ENCODE measurements at places on chromosomes 1 and 21.

DNA sequence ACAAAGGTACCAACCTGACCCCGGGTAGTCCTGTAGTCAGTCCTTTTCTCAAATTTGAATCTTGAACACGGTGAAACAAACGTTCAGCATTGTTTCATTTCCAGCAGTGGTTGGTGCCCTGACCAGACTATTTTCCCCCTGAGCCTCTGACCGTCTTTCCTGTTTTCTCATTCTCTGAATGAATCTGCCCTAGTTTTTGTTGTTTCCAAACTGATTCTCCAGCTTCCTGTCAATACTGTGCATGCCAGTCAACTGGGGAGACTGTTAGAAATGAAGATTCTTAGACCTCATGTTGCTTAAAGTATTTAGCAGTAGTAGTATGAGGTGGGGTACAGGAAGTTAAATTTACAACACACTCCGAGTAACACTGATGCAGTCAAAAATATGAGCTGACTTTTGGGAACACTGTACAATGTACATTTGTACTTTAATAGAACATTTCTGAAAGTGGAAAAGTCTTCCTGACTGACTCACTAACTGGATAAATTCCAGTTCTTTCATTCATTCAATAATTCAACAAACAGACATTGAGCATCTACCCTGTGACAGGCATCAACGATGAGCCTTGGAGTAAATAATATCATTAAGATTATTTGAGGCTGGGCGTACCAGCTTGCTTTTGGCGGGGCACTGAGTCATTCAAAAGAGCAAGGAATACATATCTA is 26.0 kb upstream of the ZRANB2 start:
- DNase-seq: no peak

GRCh38 chr21:34594566-34595234 is 20.2 kb downstream of the RCAN1 start:
- no peak for DNase-seq

DNA sequence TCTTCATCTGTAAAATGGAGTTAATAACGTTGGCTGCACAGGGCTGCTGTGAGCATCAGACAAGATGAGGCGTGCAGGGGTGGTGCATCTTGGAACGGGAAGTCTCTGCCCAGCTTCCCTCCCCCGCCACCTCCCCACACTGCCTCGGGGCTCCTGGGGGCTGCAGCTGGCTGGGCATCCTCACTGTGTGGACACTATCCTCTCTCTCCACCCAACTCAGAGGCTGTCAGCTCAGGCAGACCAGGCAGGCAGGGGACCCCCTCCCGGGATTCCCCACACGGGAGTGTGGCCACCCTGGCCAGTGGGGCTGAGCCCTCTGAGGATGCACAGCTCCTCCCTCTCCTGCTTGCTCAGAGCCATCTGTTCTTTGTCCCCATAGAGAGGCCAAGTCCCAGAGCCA is 122.7 kb downstream of the CCDC185 start:
- DNase-seq: no peak

DNA sequence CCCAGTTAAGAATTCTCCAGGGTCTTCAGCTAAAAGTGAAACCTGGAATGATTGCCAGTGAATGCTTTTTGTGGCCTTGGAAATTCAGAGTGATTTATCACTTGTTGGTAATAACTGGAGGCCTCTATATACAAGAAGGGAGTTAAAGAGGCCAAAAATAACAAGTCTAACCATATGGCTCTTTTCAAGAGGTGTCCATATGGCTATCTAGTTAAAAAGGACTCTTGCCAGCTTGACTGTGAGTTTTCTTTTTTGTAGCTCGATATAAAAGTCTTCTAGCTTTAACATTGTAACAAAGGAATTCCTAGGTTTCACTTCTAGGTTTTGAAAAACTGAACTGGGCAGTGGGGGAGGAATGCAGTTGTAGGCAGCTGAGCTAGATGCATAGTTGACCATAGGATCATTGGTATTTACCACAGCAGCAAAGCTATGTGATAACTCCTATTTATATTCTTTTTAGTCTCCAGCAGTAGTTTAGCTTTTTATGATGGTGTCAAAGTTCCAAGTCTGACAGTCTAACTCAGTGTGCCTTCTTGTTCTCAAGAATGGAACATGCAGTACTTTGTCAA is 44.4 kb downstream of the CACHD1 start:
- no peak for DNase-seq

DNA sequence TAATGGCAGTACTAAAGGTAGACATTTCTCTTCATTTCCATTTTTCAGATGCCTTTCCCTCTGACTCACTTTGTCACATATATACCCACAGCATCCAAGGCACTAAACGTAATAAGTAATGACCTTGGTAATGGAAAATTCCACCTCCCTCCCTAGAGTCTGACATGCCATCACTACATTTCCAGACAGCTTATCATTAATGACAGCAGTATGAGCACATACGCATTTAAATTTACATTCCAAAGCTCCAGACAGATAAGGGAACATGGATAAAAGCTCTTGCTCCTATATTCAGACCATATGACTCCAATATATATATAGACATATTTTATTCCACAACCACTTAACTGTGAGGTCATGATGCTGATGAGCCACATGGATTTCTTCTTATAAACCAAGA is 191.7 kb upstream of the GORAB start:
- DNase-seq: no peak

DNA sequence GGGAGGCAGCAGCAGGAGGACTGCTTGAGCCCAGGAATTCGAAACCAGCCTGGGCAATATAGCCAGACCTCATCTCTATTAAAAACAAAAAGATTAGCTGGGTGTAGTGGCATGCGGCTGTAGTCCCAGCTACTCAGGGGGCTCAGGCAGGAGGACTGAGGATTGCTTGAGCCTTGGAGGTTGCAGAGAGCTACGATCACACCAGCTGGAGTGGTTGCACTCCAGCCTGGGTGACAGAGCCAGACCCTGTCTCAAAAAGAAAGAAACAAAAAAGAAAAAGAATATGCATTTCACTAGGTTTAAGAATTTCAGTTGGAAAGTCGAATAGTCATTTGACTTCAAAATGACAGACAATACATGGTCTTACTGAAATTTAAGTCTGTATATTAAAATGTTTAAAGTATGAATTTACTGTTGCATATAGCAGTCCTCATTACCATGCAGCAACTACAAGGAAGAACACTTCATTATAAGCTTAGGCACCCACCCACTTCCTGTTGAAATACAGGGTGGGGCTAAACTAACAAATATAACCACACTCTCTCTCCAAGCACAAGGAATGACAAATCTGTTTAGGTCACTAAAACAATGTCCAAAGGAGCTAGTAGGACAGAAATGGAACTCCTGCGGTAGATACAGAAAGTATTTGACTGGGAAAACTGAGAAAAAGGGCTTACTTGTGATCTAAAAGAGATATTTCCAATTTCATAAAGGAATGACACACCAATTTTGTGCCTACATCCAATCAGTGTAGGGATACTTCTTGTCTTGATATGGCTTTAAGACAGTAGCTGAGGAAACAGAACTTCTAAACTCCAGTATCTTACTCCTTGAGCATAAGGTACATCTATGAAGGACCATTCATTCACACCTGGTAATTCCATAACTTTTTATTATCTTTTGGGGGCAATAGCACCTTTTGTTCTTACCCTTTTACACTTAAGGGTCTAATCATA is 44.1 kb downstream of the GPR3 start:
- DNase-seq: no peak
